ENCODE measurements at places on chromosomes 3 and 15. TPM values are rescaled to one million over a fixed set of nuclear protein-coding genes. Genes with fewer than 3 reads are reported as not detected.

- no peak overlapping the region for H3K4me3 ChIP-seq
- no peak overlapping the region for H3K27ac ChIP-seq
- H3K36me3 ChIP-seq = peaks cover 35% of the 10 kb centered on the region
- no peaks in the 10 kb centered on the region for H3K4me1 ChIP-seq
Measured at GRCh38 chr15:48778331-48778730, 32.5 kb downstream of the CEP152 start.

GRCh38 chr3:170418422-170419398, at the start of gene CLDN11:
CLDN11 (plus strand) TSS chr3:170418868; CDS start chr3:170419067, 199 bp downstream.
- H3K4me3 ChIP-seq = peak within 1 kb of the TSS; percentile 66
- H3K36me3 ChIP-seq = no peaks in the 10 kb centered on the region
- peaks cover 10% of the 10 kb centered on the region for H3K4me1 ChIP-seq
- peaks cover 51% of the 10 kb centered on the region for H3K27me3 ChIP-seq

DNA sequence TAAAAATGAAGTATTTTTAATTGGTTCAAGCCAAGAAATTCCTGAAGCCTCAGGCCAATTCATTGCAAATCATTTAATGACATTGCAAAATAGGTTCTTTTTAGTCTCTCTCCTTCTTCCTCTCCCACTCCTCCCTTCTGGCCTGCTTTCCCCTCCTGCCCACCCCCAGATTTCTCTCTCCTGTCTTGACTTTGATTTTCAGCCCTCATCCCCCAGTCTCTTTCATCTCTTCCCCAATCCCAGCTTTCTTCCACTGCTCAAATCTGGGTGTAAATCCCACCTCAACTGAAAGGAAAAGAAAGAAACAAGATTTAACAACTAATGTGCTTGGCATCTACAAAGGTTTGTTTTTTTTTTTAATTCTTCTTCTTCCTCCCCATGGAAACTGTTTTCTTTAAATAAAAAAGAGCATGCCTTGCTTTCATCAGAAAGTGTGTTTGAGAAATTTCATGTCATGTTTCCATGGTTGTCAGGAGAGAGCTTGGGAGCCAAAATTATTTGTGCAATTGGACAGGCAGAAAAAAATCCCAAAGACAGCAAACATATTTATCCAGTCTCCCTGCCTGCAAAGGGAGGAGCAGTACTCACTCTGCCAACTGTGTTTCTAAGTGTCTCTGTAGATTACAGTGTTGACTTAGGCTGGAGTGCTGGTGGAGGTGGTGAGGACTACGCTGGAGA, 50.4 kb downstream of the BOC start:
- H3K4me3 ChIP-seq = no peak overlapping the region
- peaks cover 9% of the 10 kb centered on the region for H3K27me3 ChIP-seq
- DNase-seq = no peak
- H3K36me3 ChIP-seq = no peaks in the 10 kb centered on the region
- H3K4me1 ChIP-seq = peaks cover 8% of the 10 kb centered on the region
- H3K27ac ChIP-seq = no peak overlapping the region

MAGEL2 gene
- total RNA-seq = not detected

ZKSCAN7 gene
- 0.73 TPM for total RNA-seq
